ENCODE measurements at places on chromosomes 5 and 9.

- DNase-seq: no peak
These were observed 392.3 kb downstream of the CETN3 start for GRCh38 chr5:90017239-90017638.

DNA sequence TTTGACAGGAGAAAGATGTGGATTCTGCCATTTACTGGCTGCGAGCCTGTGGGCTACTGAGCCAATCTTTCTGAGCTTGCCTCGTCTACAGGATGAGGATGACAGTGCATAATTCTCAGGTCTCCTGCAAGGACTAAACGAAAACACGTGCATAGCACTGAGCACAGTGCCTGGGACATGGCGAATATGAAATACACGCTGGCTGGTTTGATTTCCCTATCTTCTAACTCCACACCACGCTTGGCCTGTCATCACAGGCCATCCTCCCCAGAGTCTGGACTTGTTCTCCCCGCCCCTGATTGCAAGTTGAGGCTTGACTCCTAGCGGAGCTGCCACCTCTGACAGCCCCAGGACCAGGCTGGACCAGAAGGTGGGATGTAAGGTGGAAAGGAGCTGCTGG lies 37.9 kb downstream of the ARPC5L start:
- DNase-seq: no peak

GRCh38 chr9:126506361-126507317 lies 107.1 kb upstream of the LMX1B start:
- DNase-seq: no peak

- DNase-seq: no peak
These were observed 8.9 kb downstream of the HAVCR1 start for GRCh38 chr5:157050050-157050449.

- DNase-seq: no peak
These were observed 76.2 kb upstream of the IL6ST start for GRCh38 chr5:56070851-56071465.

GRCh38 chr5:3122216-3122615 lies 370.7 kb upstream of the IRX2 start:
- DNase-seq: no peak

- DNase-seq: peak; percentile 39
These were observed at the start of gene COL5A1 for GRCh38 chr9:134641173-134641989. TSS of gene COL5A1 (plus strand) at chr9:134641803. CDS start at chr9:134642188, 385 bp downstream.

DNA sequence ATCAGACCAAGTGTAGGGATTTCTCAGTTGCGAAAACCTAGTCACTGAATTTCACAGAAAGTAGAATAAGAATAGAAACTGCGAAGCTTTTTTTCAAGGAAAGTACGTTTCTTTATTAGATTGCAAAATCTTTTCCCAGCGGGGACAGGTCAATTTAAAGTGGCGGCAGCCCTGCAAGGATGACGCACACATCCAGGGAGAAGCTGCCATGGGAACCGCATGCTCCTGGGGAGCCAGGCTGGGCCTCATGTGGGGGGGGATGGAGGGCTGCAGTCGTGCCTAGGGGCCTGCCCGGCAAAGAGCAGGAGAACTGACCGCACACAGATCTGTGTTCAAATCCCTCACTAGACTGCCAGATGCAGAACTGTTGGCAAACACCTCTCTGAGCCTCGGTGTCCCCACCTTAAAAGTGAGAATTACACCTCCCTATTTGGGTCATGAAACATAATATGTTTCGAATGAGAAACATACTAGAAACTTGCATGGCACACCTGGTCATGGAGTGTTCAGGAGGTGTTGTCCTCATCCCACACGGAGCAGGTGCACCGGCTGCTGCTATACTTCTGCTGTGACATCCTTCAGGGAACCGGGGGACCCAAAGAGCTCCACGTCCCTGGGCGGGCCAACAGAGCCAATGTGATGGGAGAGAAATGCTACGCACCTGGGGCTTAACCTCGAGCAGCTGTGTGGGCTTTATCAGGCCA lies 127.8 kb upstream of the PHYKPL start:
- no peak for DNase-seq

- DNase-seq: no peak
These were observed 363.9 kb upstream of the MEF2C start for GRCh38 chr5:89246864-89247263.

DNA sequence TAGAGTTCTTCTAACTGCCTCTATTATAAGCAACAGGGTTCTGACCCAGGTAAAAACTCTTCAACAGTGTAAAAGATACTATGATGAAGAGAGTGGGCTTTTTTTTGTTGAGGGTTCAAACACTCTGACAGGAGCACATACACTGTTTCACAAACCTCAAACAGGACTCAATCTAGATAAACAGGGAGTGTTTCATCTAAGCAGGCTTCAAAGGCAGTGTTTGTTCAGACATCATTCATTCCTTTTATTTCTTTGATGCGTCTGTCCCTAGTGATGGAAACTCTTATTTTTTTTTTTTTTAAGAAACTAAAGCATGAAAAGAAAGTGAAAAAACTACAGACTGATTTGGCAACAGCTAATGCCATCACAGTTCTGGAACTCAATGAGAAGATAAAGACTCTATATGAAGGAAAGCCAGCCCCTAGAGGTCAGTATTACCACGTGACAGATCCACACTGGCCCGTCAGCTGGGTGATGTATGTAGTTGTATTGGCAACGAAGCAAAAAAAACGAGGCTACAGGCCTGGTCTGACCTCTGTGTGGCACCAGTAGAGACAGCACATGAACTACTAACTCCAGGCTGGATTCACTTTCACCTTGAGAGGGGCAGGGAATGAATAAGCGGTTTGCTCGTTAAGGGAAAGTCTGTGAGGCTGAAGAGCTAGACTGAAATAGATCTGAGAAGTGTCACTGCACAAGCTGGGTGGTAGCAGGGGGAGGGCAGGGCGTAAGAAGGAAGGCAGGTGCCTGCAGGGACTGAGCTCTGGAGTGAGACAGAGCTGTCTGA lies 172.2 kb downstream of the CCDC192 start:
- DNase-seq: no peak

GRCh38 chr5:153970496-153970895 lies 68.2 kb downstream of the FAM114A2 start:
- DNase-seq: no peak

GRCh38 chr9:127451858-127452656 lies 747 bp downstream of the LRSAM1 start:
- DNase-seq: peak; percentile 23

DNA sequence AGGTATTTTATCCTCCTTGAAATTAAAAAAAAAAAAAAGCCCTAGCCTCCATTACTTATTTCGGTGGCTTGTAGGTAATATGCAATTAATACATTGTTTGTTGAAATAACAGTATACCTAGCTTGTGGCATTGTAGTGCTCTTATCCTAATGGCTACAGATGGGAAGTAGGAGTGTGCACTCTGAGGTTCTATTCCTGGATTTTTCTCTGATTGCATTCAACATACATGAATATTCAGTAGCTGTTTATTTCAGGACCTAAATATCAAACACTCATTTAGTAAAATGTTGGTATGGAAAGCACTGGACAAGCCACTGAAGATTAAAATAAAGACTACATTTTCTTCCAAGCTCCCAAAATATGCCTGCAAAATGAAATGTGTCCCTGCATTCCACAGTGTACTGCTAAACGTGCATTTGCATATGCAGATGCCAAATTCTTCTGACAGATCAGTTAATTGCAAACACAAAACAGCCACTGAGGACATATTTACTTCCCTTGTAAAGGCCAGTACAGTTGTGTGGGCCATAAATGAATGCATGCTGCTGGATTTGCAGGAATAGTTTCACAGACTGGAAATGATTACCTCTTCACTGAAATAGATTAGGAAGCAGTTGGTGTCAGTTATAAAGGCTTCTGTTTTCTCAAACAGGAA lies 826.1 kb downstream of the PRELID2 start:
- DNase-seq: no peak

- DNase-seq: no peak
These were observed 62.4 kb upstream of the CTSL start for GRCh38 chr9:87663556-87663955.

DNA sequence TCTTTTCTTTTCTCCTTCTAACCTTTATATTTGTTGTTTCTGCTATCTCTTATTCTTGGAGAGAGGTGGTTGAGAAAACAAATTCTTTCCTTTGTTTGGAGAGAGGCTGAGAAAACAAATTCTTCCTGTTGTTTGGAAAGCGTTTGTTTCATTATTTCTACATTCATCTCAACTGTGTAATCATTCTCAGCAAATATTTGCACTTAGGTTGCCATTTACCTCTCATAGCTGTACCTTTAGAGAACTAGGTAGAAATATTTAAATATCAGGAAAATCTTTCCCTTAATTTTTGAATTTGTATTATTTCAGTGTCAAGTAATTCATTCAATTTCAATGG lies 1824.4 kb upstream of the CDH9 start:
- no peak for DNase-seq

DNA sequence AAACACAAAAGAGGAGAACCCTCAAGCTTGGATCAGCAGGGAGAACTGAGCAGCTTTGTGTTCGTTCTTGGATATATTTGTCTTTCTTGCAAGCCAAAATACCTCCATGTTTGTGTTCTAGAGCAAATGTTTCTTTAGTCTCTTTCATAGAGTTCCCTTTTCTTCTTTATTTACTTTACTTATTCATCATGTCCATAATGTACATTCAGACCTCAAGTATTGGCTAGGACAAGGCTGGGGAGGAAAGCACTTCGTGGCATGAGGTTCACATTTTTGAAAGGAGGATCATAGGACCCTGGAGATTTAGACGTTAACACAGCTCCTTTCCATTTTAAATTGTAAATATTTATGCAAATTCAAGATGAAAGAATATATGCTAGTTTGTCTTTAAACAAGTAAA lies 590.2 kb upstream of the MEF2C start:
- DNase-seq: no peak

- no peak for DNase-seq
These were observed 1.8 kb upstream of the MYORG start for GRCh38 chr9:34378376-34379060.

DNA sequence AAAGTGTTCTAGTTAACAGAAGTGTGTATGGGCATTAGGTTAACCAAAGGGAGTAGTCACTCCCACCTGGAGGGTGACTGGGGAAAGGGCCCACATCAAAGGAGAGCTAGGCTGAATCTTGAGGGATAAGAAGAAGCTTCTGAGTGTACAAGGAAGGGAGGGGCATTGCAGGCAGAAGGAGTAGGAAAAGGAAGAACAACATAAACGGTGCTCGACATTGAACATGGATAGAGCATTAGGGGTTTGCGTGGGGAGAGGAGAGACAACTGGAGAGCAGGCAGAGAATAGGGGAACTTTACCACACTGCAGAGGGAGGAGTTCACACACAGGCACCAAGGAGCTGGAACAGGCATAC lies 5.3 kb upstream of the GLRX start:
- DNase-seq: no peak

- DNase-seq: no peak
These were observed 1022.5 kb upstream of the DMAC1 start for GRCh38 chr9:8821910-8822666.

DNA sequence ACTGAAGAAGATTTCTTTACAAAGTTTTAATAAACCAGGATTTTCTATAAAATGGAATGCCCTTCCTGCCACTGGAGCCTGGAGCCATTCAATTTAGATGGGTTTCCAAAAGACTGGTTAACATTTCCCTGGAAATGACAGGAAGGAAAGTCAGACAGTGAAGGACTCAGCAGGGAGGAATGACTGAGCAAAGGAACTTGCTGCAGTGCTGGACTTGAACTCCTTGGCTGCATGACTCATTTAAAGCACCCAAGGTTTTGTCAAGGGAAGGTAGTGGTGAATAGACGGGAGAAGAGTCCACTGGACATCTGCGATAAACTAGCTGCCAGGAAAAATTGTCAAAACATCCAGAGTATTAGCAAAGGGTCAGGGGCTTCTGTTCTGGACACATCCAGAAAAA lies 163.8 kb upstream of the SLC28A3 start:
- no peak for DNase-seq

GRCh38 chr5:43411495-43411894 lies 696 bp downstream of the CCL28 start:
- DNase-seq: no peak

GRCh38 chr5:178429156-178429468 lies 161.1 kb downstream of the COL23A1 start:
- no peak for DNase-seq

DNA sequence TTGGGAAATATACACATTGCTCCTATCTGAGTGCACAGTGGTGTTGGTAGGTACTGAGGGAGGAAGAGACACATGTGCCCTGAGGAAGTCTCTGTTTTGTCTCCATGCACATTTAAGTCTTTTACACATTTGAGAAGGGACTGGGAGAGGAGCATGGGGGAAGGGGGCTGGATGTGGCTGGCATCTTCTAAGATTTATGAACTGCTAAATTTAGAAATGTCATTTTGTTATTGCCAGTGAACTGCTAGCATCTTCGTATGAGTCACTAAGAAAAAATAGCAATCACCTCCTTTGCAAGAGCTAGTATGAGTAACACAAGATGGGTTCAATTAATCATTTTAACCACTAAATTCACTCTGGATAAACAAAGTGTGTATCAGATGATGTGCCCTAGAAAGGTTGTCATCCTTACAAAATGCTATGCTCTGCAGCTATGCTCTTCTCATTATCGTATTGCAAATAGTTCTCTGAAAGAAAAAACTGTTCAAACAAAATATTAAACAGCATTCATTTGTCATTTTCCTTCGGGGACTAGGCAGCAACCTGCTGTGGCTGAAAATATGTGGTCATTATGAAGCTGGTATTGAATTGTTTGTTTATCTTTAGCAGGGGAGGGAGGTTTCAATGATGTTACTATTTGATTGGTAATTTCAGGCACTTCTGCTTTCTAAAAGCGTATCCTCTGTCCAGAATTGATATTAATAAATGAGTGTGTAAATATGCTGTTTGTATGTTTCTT lies 236.5 kb downstream of the DMRTA1 start:
- no peak for DNase-seq

Data from activated effector memory CD4-positive, alpha-beta T cell treated with Interleukin-2 at 50 U/mL for 16 hours (primary cell).